ENCODE measurements at places on chromosomes 1 and 21.

- H3K4me3 ChIP-seq = no peak overlapping the region
- H3K27ac ChIP-seq = peak overlapping the region; percentile 6
- H3K4me1 ChIP-seq = peaks cover 8% of the 10 kb centered on the region
- H3K36me3 ChIP-seq = no peaks in the 10 kb centered on the region
Measured at GRCh38 chr1:54543729-54544496, 4.1 kb upstream of the ACOT11 start.

DNA sequence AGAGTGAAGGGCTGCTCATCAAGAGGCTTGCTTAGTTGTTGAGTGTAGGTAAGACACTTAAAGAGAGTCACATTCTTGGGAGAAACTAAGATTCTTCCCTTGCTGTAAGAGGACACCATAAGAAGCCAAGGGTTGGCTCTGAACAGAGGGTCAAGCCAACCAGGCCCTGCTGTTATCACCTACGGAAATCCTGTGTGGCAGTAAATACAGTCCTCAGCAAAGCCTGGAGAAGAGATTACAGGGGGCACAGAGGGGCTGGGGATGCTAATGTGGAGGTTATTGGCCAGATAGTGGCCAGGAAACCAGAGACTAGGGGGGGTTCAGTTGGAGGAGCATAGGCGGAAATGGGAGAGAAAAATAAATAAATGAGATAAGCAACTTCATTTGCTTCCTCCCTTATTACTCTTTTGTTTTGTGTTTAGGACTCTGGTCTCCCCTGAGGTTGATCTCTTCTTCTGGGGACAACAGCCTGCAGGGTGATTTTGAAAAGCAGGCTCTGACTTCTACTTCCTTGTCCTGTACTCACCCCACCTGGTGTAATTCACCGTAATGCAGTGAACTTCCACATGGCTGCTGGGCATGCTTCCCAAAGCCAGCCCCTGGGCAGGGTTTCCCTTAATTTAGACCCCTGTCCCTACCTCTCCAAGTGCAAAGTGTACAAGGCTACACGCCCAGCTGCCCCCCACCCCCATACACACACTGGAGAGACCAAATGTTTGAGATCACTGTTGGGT is 40.9 kb downstream of the MTARC1 start:
- no peak for DNase-seq
- H3K4me1 ChIP-seq = peaks cover 22% of the 10 kb centered on the region
- no peak overlapping the region for H3K4me3 ChIP-seq
- H3K27me3 ChIP-seq = no peaks in the 10 kb centered on the region
- no peaks in the 10 kb centered on the region for H3K36me3 ChIP-seq

GRCh38 chr1:236168716-236169429 is 26.5 kb downstream of the GPR137B start:
- no peaks in the 10 kb centered on the region for H3K27me3 ChIP-seq
- no peaks in the 10 kb centered on the region for H3K36me3 ChIP-seq
- H3K27ac ChIP-seq = no peak overlapping the region
- peaks cover 3% of the 10 kb centered on the region for H3K4me1 ChIP-seq
- no peak for DNase-seq

DNA sequence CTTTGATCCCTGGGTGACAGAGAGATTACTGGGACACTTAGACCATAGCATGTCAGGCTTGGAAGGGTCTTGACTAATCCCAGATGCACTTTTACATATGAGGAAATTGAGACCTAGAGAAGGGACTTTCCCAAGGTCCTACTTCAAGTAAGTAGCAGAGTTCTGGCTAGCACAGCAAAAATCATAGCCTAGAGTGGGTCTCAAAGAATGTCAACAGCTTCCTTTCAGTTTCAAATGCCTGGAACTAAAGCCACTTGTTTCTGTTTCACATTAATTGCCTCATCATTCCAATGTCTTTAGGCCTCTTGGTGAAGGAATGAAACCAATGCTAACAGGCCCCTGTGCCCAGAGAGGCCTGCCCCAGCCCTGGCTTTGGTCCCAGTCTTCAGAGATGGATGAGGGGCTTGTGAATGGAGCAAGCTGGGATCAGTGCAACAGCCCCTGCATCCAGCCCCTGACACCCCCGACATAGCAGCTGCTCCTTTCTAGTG is 26.6 kb downstream of the ATF3 start:
- peak overlapping the region; percentile 47 for H3K27ac ChIP-seq
- DNase-seq = no peak
- peaks cover 17% of the 10 kb centered on the region for H3K4me1 ChIP-seq
- no peaks in the 10 kb centered on the region for H3K27me3 ChIP-seq
- no peak overlapping the region for H3K4me3 ChIP-seq
- H3K36me3 ChIP-seq = no peaks in the 10 kb centered on the region

DNA sequence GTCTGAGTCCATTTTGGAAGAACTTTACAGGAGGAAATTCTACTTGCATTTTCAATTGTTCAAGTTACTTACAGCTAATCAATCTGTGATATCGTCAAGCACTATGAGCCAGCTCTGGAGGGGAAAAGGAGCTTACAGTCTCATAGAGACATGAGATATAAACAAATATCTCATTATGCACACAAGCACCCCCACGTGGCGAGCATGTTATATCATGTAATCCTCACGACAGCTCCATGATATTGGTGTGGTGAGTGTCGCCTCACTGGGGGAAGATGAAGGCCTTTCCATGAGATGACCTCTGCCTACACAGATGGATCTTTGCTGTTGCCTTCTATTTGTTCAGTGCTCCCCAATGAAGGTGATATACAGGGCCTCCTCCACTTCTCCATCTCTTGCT is 34.6 kb downstream of the TNR start:
- no peak overlapping the region for H3K4me3 ChIP-seq
- no peaks in the 10 kb centered on the region for H3K36me3 ChIP-seq
- no peaks in the 10 kb centered on the region for H3K27me3 ChIP-seq
- no peaks in the 10 kb centered on the region for H3K4me1 ChIP-seq

DNA sequence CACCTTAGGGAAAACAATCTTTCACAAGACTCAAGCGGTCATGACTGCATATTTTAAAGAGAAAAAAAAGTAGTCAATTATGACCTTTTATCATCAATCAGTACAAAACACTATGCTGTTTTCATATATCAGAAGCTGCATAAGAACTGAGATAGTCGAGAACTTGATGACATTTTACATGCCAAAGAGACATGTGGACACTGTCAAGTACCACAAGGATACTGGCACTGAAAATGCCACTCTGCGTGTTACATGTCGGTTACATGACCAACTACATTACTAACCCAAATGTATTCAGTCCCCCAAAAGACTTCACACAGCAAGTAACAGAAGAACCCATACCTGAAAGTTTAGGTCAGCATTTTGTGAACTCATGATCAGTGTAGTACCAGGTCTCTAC is 975.0 kb upstream of the ADGRL4 start:
- H3K27me3 ChIP-seq = no peaks in the 10 kb centered on the region
- H3K27ac ChIP-seq = no peak overlapping the region
- H3K4me1 ChIP-seq = no peaks in the 10 kb centered on the region
- H3K36me3 ChIP-seq = no peaks in the 10 kb centered on the region

GRCh38 chr1:20114021-20114648 is 5.2 kb downstream of the PLA2G2D start:
- no peak overlapping the region for H3K27ac ChIP-seq
- no peaks in the 10 kb centered on the region for H3K27me3 ChIP-seq
- no peak overlapping the region for H3K4me3 ChIP-seq
- no peaks in the 10 kb centered on the region for H3K4me1 ChIP-seq
- H3K36me3 ChIP-seq = no peaks in the 10 kb centered on the region

GRCh38 chr1:1135339-1136136 is 19.6 kb upstream of the C1orf159 start:
- H3K4me3 ChIP-seq = no peak overlapping the region
- H3K27ac ChIP-seq = no peak overlapping the region
- H3K36me3 ChIP-seq = no peaks in the 10 kb centered on the region
- DNase-seq = no peak
- no peaks in the 10 kb centered on the region for H3K4me1 ChIP-seq

- no peak overlapping the region for H3K4me3 ChIP-seq
- H3K36me3 ChIP-seq = no peaks in the 10 kb centered on the region
- H3K27ac ChIP-seq = no peak overlapping the region
Measured at GRCh38 chr1:51340380-51340779, 10.0 kb upstream of the TTC39A start.

- no peaks in the 10 kb centered on the region for H3K4me1 ChIP-seq
- H3K4me3 ChIP-seq = no peak overlapping the region
- no peaks in the 10 kb centered on the region for H3K36me3 ChIP-seq
- no peak for DNase-seq
- H3K27me3 ChIP-seq = no peaks in the 10 kb centered on the region
- no peak overlapping the region for H3K27ac ChIP-seq
Measured at GRCh38 chr1:161089938-161090337, 580 bp upstream of the NECTIN4 start.

GRCh38 chr1:209937996-209938959 is at the start of gene SYT14:
Gene SYT14 (plus strand): TSS chr1:209938217. CDS start chr1:209938265, 48 bp downstream.
- peak within 1 kb of the TSS; percentile 25 for H3K4me3 ChIP-seq
- H3K4me1 ChIP-seq = no peaks in the 10 kb centered on the region
- DNase-seq = no peak
- H3K36me3 ChIP-seq = no peaks in the 10 kb centered on the region

DNA sequence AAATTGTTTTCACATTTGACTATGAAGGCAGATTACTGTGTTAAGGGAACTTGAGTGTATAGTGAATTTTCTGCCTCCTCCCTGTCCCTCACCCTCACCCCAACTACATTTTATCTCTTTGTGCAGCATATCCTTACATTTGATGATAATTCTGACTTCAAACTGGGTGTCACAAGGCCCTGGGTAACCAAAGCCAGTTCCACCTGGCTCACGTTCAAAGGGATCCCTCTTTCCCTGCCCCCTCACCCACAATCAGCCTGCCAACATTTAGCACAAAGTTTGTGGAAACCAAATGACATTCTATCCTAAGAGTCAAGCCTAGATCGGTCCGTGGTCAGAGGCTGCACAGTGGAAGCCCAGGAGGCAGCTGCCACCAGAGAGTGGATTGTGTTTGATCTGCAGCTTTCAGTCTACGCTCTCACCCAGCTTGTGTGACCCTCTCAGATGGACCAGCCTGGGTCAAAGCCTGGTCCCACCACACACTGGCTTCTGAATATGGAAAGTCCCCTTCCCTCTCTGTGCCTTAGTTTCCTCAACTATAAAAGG is 10.3 kb downstream of the KIAA0040 start:
- DNase-seq = no peak
- H3K4me3 ChIP-seq = no peak overlapping the region
- peaks cover 7% of the 10 kb centered on the region for H3K36me3 ChIP-seq
- peaks cover 17% of the 10 kb centered on the region for H3K4me1 ChIP-seq

GRCh38 chr1:154730259-154730658 is 122.3 kb upstream of the ADAR start:
- H3K4me3 ChIP-seq = no peak overlapping the region
- H3K27me3 ChIP-seq = no peaks in the 10 kb centered on the region
- peaks cover 7% of the 10 kb centered on the region for H3K4me1 ChIP-seq
- no peak overlapping the region for H3K27ac ChIP-seq
- no peak for DNase-seq

Measured in thoracic aorta (tissue), 2 donors.